Omental fat pad (tissue), 4 donors: ENCODE measurements at places on chromosomes 11 and 22. TPM values are rescaled to one million over a fixed set of nuclear protein-coding genes. Genes with fewer than 3 reads are reported as not detected.

Gene MUC6
- not detected for total RNA-seq

DNA sequence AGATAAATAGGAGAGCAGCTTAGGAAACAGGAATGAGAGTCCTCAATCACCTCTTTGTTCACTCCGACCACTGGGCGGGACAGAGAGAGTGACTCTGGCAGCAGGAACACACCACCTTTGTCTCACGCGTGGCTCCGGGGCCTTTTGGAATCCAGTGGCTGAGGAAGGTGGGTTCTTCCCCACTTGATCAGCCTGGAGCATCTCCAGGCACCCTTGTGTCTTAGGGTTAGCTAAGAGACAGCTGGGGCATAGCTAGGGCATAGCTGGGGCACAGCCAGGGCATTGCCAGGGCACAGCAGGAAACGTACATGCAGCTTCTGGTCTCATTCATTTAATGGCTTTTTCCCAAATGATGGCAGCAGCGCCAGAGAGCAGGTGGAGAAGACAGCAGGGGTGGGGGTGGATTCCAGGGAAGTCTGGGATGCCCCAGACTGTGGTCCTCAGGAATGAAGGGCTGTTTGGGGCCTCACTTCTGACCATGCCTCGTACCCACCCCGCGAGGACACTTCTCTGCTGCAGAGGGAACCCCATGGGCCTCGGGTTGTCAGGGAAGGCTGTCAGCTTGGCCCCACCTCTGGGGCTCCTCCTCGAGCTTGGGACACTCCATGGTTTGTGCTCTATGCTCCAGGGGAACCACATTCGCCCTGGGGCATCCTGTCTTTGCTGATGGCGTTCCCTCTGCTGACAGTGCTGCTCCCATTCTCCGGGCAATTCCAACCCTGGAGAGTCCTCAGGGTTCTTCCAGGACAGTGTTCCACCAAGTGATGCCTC, 30.4 kb upstream of the SHANK2 start:
- no peak for DNase-seq

GRCh38 chr11:109996060-109996459, 97.1 kb upstream of the ZC3H12C start:
- no peak for DNase-seq

GRCh38 chr11:129766898-129767604, 48.6 kb upstream of the TMEM45B start:
- DNase-seq: no peak

GRCh38 chr22:19446603-19447329, 745 bp downstream of the C22orf39 start:
- DNase-seq: no peak

- no peak for DNase-seq
Observed at GRCh38 chr11:57294225-57295131, 30.3 kb downstream of the TNKS1BP1 start.
